ENCODE measurements at places on chromosomes 1 and 21.

- DNase-seq, result no peak
Observed at GRCh38 chr1:175597205-175597604, 146.2 kb downstream of the TNR start.

- no peak for DNase-seq
Observed at GRCh38 chr1:109228167-109228566, 14.4 kb downstream of the SARS1 start.

GRCh38 chr1:68375919-68376318, 73.8 kb downstream of the RPE65 start:
- no peak for DNase-seq

- DNase-seq, result no peak
Observed at GRCh38 chr1:89610457-89611011, 22.4 kb upstream of the LRRC8C start.

GRCh38 chr1:246607462-246607861, 41.2 kb downstream of the CNST start:
- DNase-seq, result no peak

DNA sequence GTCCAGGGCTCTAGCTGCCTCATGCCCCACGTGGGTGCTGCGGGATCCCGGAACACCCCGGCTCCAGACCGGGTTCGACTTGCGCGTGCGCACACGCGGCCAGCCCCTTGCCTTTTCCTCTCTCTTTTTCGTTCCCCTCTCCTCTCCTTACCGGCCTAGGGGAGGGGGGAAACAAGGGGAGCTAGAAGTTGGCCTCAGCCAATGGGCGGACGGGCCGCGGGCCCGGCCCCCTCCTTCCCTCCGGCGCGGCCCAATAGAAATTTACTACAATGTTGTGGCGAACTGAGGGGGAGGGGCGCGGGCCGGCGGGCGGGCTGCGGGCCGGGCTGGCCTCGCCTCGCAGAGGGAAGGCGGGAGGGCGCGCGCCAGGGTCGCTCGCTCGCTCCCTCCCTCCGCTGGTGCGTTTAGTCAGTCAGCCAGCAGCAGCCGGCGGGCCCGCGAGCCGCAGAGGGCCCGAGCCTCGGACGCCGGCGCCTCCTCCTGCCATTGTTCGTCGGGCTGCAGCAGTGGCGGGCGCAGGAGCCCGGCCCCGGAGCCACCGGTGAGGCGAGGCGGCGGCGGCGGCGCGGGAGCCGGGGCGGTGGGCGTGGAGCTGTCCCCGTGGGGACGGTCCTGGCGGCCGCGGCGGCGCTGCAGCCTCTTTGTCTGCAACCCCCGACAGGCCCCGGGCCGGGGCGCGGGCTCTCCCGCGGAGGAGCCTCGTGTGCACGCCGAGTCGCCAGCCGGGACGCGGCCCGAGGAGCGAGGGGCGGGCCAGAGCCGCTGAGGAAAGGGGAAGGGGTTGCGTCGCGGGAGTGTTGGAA, at the start of gene EPB41:
Gene EPB41, plus strand, starts transcription at position 342 of the 803 bp plus-strand sequence. CDS start 72,869 bp downstream, outside the sequence.
- DNase-seq, result peak; percentile 86

DNA sequence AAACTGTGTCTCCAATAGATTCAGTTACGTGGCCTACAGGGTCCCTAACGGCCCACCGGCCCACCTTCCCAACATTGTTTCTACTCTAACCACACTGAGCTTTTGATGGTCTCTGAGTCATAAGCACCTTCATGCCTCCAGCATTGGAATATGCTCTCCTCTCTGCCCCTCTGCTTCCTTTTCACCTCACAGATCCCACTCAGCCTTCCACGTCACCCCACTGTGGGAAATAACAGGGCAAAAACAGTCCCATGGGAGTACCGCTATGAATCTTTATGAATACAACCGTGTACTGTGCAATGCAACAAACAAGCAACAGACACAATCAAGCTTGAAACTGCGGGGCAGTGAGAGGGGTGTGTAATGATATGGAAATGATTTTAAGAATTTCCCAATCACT, 5.3 kb upstream of the SARS1 start:
- no peak for DNase-seq

- DNase-seq, result no peak
Observed at GRCh38 chr1:25246600-25247023, 642 bp downstream of the RSRP1 start.

GRCh38 chr1:50724626-50725286, 235.3 kb downstream of the FAF1 start:
- DNase-seq, result no peak

DNA sequence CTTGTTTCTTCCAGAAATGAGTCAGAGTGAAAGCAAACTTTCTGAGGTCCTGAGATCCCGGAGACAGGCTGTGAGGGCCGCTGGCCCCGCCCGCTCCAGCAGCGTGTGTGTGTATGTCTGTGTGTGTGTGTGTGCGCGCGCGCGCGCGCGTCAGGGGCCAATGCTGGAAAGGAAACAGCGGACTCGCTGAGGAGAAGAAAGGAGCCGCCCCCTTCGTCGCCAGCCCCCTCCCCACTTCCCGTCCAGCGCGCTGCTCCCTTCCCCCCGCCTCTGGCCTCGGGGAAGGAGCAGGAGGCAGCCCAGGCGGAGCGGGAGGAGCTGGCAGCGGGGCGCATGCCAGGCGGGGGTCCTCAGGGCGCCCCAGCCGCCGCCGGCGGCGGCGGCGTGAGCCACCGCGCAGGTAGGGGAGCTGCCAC, at the start of gene DISC1:
Gene DISC1, plus strand, starts transcription at position 256 of the 416 bp plus-strand sequence. Its CDS starts 78 bp downstream, at position 334.
- DNase-seq, result no peak

- DNase-seq, result no peak
Observed at GRCh38 chr1:13535227-13535626, 21.4 kb upstream of the LRRC38 start.

- DNase-seq, result no peak
Observed at GRCh38 chr1:20735581-20736111, 3.1 kb upstream of the SH2D5 start.

- no peak for DNase-seq
Observed at GRCh38 chr1:157961805-157962762, 31.4 kb upstream of the KIRREL1 start.

DNA sequence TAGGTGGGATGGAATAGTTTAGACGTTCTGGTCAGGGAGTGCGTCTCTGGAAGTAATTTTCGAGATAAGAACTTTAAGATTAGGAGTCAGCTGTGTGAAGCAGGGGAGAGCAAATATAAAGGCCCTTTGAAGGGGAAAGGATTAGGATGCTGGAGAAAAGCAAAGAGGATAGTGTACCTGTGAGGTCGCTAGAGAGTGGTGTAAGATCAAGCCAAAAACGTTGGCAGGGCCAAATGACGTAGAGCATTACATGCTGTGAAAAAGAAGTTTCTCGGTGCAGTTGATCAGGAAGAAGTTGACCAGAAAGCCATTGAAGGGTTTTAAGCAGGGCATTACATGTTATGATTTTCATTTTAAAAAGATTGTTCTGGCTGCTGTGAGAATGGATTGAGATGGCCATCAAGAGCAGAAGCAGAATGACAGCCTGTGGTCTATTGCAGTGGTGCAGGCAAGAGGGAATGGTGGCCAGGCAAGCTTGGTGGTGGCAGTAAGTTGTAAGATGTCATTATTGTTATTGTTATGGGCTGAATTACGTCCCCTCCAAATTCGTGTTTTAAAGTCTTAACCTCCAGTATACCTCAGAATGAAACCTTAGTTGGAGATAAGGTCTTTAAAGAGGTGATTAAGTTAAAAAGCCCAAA, 113.6 kb upstream of the KIF26B start:
- DNase-seq, result no peak

- DNase-seq, result no peak
Observed at GRCh38 chr21:28213261-28213660, 779.4 kb downstream of the LTN1 start.

GRCh38 chr1:58548371-58548770, 1.8 kb upstream of the OMA1 start:
- DNase-seq, result no peak

GRCh38 chr1:244085891-244086290, 34.8 kb downstream of the ZBTB18 start:
- DNase-seq, result no peak

GRCh38 chr1:246815693-246816270, 91.6 kb downstream of the SCCPDH start:
- DNase-seq, result no peak

GRCh38 chr1:8142955-8143629, 117.0 kb upstream of the ERRFI1 start:
- no peak for DNase-seq

GRCh38 chr1:119975006-119975405, 78.7 kb upstream of the ADAM30 start:
- no peak for DNase-seq

GRCh38 chr1:200780545-200781369, 42.1 kb downstream of the CAMSAP2 start:
- DNase-seq, result no peak

DNA sequence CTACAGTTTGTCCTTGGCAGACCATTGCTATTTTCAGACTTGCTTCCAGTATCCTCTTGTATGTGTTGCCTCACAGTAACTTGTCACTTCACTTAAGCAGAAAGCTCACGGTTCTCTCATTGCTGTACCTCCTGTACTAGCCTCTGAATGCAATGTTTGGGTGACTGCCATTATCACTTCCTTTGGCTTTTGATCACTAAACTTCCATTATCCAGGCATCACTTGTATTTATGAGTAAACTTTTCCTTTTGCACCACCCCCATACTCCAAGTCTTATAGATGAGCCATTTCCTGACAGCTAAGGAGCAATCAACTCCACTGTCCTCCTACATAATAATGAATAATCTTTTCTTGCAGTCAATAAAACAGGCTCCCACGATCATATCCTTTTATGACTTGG, 255.3 kb downstream of the PDE4B start:
- no peak for DNase-seq

- DNase-seq, result no peak
Observed at GRCh38 chr1:185464777-185465176, 147.7 kb upstream of the IVNS1ABP start.

DNA sequence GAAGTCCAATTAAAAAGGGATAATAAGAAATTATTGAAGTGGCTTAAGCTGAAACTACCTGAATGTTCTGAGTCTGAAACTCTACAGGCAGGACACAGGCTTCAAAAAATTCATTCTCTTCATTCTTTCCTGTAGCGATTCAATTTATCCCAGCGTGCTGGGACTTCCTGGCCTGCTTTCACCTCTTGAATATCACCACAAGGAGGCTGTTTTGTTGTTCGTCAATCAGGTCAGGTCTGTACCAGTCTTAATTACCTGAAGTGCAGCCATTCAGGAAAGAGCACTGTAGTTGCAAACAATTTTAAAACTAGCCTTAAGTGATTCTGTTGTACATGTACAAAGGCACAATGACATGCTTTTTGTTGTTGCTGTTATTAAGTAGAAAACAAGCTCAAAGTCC, 38.4 kb downstream of the FYB2 start:
- DNase-seq, result no peak

GRCh38 chr21:16082038-16082816, 352.4 kb downstream of the USP25 start:
- DNase-seq, result no peak

DNA sequence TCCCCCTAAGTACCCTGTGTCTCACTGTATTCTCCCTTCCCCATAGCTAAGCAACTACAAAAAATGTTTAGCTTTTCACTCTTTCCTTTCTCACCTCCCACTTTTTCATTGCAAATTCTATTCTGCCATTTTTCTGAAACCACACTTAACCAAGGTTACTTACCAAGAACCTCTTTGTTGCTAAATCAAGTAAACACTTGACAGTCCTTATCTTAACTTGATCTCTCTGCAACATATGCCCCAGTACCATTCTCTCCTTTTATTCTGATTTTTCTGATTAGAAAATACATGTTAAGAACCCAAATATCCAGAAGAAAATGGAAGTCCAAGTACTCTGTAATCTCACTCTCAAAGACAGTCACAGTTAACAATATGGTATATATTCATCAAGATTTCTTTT, 16.0 kb downstream of the EVI5 start:
- DNase-seq, result no peak

- DNase-seq, result no peak
Observed at GRCh38 chr1:110229348-110230001, 19.4 kb downstream of the KCNC4 start.

DNA sequence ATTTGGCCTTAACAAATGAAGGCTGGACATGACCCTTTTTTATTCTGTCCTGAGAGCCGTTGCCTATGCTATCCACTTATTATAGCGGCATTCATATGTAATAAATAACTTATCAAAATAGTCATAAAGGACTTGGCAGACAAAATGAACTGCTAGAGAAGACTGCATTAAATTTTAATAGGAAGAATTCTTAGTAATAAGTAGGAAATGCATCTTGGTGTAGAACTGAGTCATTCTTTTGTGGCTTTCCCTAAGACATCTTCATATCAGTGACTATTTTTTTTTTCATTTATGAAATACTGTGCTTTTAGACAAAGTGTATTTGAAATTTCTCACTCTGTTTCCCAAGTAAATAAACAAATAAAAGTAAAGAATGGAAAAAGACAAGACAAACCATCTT, 45.6 kb downstream of the PBX1 start:
- DNase-seq, result no peak

DNA sequence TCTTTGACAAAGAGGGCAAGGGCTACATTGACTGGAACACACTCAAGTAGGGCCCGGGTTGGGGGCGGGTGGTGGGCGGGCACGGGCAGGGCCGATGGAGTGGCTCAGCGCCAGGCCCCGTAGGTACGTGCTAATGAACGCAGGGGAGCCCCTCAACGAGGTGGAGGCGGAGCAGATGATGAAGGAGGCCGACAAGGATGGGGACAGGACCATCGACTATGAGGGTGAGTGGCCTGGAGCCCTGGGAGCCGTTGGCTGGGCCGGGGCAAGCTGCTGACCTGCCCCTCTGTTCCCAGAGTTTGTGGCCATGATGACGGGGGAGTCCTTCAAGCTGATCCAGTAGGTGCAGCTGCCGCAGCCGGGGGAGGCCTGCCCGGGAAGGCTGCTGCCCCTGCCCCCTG, 1.8 kb downstream of the CALML6 start:
- no peak for DNase-seq

DNA sequence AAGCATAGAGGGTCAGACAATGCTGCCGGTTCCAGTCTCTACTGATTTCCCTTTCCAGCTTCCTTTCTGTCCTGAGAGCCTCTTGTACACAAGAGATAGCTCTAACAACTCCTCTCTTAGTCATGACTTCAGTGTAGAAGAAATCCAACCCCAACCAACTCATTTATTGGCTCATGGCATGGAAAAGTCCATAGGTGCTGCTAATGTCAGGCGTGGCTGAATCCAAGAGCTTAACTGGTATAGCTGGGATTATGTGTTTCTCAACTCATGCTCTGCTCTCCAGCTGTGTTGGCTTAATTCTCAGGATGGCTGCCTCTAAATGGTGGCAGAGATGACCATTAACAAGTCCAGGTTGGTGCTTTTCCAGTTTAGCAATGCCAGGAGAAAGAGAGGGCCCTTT, 12.4 kb upstream of the THRAP3 start:
- DNase-seq, result no peak

- no peak for DNase-seq
Observed at GRCh38 chr21:44199448-44199847, 41.3 kb downstream of the ICOSLG start.

DNA sequence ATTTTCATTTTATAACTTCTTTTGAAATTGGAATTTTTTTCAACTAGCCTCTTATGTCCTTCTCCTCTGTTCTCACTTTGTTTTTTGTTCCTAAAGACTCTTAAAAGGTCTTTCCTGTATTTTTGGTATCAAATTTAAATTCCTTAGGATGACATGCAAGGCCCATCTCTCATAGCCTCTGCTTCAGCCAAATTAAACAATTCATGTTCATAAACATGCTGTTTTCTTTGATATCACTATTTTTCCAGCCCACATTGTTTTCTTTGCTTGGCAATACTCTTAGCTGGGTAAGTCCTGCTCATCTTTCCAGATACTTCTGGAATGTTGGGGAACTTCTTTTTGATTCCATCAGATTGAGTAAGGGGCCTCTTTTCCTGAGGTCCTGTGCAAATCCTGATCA, 55.8 kb upstream of the GPR88 start:
- no peak for DNase-seq

- no peak for DNase-seq
Observed at GRCh38 chr1:217274416-217274815, 356.5 kb downstream of the GPATCH2 start.

GRCh38 chr21:16196001-16196400, 466.2 kb downstream of the USP25 start:
- no peak for DNase-seq
